HS-5 (cell line): ENCODE measurements at places on chromosomes 7 and 10.

DNA sequence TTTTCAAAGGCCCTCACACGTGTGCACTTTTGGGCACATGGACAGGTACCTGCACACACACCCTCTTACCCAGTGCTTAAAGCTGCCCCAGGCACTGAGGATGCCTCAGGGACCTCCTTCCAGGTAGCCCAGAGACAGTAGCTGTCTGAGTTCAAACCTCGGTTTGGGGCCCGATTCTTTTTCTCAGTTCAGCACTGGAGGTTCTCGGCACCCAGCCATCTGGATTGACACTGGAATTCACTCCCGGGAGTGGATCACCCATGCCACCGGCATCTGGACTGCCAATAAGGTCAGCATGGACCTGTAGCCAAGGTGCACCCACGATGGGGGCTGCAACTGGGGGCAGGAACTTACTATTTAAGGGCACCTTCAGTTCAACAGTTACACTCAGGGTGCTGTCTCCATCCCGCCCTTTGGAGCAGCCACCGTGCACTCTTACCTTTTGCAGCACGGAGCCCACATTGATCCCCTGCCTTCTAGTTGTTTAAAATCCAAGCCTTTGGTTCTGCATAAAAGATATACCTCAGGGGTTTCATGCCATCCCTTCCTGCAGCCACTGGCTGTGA lies 17.7 kb downstream of the CPA5 start:
- DNase-seq = no peak

- peak; percentile 80 for DNase-seq
Observed at GRCh38 chr10:72364239-72364777, 9.6 kb upstream of the DNAJB12 start.

GRCh38 chr7:158275711-158276413 lies 311.8 kb downstream of the PTPRN2 start:
- no peak for DNase-seq

DNA sequence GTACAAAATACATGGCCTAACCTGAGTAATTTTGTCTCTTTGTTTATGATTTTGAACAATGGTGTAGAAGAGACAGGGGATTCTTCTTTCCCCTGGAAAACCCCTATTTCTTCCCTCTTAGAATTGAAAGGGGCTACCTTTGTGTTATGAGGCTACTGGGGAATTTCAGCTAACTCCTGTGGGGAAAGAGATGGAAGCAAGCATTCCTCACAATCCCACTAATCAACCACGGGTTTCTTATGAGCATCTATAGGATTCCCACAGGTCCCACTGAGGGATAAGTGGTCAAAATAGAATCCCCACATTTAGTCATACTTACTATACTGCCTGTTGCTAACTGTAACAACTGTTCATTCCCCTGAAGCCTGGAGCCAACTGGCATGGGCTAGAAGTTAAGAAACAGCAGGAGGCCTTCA lies 32.2 kb upstream of the ITGB8 start:
- DNase-seq = no peak

DNA sequence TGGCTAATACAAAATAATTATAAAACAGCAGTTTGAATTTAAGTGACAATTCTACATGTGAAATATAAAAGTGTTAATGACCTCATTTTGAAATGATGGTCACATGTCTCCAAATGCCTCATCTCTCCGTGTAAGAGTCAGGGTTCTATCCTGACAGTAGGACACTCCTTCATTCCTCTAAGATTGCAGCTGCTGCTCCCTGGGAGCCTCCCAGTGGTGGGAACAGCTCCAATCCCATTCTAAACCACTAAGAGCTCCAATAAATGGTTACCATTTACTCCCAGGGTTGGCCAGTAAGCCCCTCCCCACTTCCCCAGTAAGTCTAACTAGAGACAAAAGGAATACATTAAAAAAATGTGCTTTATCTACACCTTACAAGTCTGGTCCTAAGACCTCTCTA lies 344.6 kb upstream of the AOAH start:
- no peak for DNase-seq

GRCh38 chr7:42414028-42414427 lies 177.0 kb upstream of the GLI3 start:
- peak; percentile 32 for DNase-seq

GRCh38 chr10:85961073-85961472 lies 405.5 kb downstream of the GRID1 start:
- DNase-seq = no peak

GRCh38 chr7:128737867-128738385 lies 1.2 kb upstream of the CALU start:
- peak; percentile 64 for DNase-seq

GRCh38 chr7:73671322-73671661 lies 3.7 kb downstream of the VPS37D start:
- DNase-seq = no peak

DNA sequence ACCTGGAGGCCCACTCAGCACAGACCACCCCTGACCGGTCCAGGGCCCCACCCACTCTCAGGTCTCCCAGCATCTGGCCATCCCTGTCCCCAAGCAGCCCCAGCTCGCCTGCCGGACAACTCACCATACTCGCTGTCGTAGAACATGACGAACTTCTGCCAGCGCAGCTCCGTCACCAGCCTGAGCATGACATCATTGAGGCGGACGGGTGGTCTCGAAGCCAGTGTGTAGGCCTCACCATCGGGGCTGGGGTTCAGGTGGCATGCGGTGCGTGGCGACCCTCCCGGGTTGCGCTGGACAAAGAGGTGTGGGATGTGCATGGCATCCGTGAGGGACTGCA lies 160.4 kb downstream of the GRID1 start:
- DNase-seq = no peak

DNA sequence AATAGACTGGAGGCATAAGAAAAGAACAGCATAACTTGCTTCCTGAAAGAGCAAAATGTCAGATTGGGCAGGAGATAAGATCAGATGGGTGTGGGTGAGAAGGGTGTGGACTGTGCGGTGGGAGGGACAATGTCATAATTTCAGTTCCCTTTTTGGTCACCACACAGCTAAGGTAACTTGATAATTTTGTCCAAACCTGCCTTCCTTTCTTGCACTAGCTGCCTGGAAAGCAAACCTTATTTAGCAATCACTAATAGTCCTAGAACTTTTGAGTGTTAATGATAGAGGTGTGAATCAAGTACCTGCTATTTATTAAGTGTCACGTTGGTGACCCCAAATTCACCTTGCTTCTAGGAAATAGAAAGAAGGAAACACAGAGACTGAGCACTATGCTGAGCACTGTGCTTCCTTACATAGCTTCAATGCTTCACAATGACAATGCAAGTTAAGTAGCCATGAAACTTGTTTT lies 72.4 kb upstream of the SP4 start:
- DNase-seq = no peak

DNA sequence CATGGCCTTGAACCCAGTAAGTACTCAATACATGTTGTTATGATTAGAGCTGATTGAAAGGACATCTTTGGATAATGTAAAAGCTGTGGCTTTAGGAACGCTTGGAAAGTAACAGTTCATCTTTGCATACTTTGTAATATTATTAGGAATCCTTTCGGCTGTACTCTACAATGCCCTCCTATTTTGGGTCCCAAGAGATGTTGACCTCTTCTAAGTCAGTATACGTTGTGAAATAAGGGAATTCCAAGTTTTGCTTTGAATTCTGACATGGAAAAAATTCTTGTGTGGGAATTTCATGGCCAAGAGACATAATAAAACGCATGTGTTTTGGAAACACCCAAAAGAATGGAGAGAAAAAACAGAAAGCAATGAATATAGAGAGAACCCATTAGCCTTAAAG lies 7.7 kb downstream of the AGR3 start:
- no peak for DNase-seq

DNA sequence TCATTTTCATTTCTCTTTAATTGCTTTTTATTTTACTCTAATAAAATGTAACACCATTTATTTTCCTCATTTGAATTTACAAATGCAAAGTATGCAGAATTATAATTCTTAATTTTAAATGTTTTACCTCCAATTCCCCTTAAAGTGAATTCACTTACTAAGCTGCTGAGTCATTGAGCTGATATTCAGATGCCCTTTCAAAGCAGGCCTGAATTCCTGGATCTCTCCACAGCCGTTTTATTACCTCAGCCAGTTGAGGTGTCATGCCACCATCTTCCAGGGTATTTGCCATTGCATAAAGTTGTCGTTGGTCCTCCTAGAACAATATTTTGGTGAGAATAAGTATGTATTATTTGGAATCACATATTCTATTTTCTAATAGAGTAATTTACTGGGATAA lies 33.2 kb downstream of the GNAT3 start:
- DNase-seq = peak; percentile 34

- no peak for DNase-seq
Observed at GRCh38 chr7:77561352-77561751, 24.3 kb downstream of the PTPN12 start.

- no peak for DNase-seq
Observed at GRCh38 chr10:47409171-47409865, 25.2 kb upstream of the ZNF488 start.

- no peak for DNase-seq
Observed at GRCh38 chr7:108592646-108593201, 23.1 kb downstream of the DNAJB9 start.
